ENCODE measurements at places on chromosomes 12 and 14.
A peak's percentile ranks its signal among the peaks of the same experiment; 100 is the strongest.

DNA sequence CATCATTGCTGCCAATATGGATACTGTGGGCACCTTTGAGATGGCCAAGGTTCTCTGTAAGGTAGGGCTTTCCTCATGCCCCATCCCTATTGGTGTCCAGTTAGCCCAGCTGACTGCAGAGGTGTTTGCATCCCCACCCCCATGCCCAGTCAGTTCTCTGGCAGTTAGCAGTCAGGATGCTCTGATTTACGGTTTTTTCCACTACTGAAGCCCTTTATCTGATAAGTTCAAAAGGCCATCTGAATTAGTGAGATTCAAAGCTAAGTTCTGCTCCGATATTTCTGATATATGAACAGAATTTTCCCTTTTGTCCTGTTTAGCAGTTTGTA, 773 bp downstream of the GMPR2 start:
- DNase-seq, result no peak

DNA sequence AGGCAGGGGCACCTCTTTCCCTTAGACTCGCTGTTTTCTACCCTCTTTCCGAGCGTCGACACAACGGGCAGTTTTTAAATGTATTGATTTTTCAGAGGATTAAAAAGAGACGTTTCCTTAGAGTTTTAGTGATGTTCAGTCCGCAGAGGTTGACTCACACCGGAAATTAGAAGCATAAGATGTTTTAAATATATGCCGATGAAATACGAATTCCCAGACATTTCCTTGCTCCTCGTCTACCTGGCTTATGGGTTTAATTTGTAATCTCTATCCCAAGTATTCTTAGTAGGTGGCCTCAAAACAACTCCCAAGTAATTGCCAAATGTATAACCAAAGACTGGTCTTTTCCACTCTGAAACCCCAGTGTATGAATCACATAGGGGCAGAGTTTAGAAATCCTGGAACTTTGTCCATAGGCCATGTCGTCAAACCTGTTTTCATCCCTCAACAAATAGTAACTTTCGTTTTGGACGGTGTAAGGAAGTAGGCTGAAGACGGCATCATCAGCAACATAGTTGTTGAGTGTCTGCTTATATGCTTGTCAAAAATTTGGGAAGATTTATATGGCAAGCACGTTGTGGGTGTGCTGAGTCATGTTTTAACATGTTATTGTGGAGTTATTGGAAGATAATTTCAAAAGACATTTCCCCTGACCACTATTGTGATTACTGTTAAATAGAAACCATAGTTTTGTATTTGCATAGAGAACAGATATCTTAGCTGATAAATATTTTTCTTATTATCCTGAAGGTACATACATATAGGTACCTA, 824 bp downstream of the TBK1 start:
- DNase-seq, result no peak

DNA sequence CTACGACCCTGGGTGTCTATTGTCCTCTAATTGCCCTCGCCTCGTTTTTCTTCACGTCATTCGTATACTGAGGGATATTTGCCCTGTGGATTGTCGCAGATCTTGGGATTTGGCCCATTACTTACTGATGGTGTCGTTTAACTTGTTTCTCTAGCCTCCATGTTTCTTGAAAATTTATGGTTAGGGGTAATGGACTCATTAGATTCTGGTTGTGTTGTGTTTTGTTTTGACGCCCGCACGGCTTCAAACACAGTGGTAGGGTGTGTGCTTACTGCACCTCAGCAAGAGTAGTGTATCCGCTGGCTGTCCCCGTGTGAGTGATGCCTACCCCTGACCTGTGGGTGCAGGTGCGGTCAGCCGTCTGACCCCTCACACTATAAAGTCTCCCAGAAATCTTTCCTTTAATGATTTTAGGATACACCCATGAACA, 874 bp upstream of the RNU6-8 start:
- no peak for DNase-seq

DNA sequence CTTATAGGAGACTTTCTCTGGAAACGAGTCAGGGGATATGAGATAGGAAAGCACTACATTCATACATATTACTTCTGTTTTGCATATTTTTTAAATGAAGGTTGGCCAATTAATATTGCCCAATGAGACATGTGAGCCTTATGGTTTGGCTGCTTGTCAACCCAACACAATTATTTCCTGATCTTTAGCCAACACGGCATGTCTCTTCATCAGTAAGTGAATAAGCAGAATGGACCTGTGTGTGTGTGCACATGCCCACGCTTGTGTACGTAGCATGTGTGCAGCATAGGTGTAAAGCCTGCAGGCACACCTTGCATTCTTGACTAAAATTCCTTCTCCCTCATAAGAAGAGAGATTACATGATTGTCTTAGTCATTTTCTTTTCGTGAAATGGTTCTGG, 88.3 kb downstream of the STON2 start:
- no peak for DNase-seq

DNA sequence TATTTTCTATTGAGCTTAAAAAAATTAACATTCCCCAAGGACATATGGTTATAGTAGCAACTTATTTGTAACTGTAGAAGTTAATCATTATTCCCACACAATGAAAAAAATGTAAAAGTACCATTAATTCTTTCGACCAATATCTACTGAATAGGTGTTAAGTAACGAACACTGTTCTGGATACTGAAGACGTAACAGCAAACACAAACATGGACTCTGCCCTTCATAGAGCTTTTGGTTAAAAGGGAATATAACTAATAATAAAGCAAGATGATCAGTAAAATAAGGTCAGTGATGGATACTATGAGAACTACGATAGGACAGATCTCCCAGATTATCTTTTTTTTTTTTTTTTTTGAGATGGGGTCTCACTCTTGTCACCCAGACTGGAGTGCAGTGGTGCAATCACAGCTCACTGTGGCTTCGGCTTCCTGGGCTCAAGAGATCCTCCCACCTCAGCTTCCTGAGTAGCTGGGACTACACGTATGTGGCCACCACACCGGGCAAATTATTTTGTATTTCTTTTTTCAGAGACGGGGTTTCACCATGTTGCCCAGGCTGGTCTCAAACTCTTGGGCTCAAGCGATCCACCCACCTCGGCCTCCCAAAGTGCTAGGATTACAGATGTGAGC, 93.9 kb downstream of the PAWR start:
- DNase-seq, result no peak

- no peak for DNase-seq
Observed at GRCh38 chr14:95733212-95733611, 19.3 kb upstream of the TCL1A start.

DNA sequence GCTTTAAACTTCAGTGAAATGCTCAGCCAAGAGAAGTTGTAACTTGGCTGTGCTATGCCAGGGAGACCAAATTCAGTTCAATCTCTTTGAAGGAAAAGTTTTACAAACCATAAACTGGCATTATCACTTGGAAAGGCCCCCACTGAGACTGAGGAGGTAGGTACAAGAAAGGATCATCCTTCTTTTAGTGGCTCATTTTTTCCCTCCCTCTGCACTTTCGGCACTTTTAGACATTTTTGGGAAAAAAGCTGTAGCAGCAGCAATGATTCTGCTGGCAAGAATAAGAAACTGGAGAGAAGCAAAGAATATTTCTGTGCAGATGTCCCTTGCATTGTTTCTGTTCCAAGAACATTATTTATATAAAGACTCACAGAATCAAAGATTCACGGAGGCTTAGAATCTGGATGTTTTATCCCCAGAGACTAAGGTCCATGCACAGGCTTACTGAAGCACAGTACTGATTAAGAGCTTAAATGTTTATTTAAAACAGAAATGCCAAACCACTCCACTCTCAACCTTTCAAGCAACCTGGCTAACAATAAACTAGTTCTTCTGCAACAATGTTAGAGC, 12.3 kb downstream of the ZC2HC1C start:
- no peak for DNase-seq

- peak; percentile 31 for DNase-seq
Observed at GRCh38 chr14:49461529-49462401, 124.4 kb downstream of the RPS29 start.

DNA sequence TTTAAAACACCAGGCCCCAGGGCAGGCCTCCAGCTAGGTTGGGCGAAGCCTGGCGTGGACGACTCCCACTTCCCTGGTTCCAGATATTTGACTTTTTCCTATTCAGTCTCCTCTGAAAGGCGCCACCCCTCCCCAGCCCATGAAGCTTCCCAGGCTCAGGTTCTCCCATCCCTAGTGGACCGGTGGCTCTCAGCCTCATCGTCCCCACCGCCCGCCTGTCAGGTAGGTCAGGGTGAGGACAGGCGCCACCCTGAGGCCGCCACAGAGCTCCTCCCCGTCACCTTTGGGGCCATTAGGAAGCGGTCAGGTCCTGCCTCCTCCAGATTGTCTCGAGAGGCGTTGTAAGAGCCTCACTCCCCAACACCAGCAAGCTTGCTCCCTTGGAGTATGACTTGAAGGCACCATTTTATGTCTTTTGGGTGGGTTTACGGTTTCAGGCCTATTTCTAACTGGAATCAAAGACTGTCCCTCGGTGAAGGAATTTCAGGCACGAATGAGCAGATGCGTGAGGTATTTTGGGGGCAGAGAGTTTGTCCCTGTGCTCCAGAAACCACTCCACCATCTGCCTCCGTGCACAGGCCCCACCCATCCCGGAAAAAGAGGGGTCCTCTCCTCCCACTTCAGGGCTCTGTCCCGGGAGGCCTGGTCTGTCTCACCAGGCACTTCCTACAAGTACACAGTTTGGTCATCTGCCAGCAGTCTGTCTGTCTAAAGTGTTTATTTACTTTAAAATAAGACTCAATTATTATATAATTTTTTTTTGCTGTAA, 55.6 kb downstream of the TSPAN9 start:
- DNase-seq, result no peak

DNA sequence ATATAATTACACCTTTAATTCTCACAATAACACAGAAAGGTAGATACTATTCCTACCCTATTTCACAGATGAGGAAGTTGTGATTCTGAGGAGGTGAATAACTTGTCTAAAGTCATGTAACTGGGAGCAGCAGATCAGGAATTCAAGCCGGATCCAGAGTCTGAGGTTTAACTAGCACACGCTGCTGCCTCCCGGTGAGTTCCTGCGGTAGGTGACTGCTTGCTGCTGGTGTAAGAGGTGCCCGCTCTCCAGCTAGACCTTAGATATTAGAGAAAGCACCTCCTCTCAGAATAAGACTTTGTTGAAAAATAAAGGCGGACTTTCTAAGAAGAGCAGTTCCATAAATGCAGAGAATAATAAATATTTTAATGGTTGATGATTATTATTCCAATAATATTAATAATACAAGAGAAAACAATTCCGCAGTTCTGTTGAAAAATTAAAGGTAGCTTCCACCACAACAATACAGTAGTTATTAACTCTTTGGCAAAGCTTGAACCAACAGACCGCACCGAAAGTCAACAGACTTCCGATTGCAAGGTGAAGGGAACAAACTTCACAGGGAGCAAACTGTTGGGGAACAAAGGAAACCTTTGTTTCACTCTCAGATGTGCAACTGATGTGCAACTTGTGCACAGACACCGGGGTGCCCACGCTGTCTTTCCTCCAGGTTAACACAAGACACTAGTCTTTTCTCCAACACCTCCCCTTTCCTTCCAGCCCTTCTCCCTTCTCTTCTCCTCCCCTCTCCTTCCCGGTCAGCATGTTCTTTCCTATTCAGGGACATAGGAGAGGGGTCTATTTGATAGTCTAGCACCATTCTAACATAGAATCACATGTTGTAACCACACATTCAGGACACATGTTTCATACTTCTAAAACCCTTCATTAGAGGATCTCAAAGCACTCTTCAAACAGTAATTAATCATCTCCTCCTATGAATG, 73.2 kb upstream of the EGLN3 start:
- no peak for DNase-seq

GRCh38 chr12:47805417-47805816, 14.3 kb downstream of the HDAC7 start:
- no peak for DNase-seq

- no peak for DNase-seq
Observed at GRCh38 chr14:100618763-100619320, 31.6 kb upstream of the BEGAIN start.

DNA sequence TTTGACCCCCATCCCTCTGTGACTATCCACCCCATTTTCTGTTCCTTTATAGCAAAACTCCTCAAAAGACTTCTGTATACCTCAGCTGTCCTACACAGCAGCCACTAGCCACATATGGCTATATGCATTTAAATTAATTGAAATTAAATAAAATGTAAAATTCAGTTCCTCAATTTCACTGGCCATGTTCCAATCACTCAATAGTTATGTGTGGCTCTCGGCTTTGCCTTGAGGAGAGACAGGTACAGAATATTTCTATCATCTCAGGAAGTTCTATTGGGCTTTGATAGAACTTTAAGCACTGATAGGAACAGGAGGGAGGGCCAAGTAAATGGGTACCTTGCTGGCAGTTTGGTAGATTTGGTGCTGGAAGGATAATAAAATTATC, 280.3 kb upstream of the AMIGO2 start:
- DNase-seq, result no peak

DNA sequence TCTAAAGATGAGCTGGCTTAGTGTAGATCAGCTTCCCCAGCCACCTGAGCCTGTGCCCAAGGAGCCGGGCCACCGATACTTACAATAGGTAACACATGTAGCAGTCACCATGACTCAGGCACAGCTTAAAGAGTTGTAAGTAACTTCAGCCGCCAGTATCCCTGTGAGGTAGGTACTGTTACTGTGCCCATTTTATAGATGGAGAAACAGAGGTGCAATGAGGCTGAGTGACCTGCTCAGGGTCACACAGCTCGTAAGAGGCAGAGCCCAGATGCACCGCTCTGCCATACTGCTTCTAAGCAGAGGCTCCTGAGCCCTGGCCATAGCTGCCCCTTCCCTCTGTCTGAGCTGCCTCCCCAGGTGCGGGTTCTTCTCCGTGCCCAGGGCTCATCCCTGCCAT, 58.5 kb downstream of the IQSEC3 start:
- DNase-seq, result no peak

DNA sequence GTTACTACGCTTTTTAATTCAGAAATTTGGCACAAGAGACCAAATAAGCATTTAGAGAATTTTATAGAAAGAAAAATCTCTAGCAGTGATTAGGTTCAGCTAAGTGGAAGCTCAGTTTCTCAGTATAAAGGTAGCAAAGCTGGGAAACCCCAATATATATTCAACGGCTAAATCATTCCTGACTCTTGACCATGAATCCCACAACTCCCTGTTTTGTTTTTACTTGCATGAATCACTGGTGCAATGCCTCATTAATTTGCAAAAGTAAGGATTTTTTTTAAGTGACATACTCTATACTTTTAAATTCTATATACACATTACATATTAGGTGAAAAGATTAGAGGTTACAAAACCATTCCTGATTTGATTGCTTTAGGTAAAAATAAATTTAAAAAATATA, 74.3 kb upstream of the PLEKHG7 start:
- no peak for DNase-seq

DNA sequence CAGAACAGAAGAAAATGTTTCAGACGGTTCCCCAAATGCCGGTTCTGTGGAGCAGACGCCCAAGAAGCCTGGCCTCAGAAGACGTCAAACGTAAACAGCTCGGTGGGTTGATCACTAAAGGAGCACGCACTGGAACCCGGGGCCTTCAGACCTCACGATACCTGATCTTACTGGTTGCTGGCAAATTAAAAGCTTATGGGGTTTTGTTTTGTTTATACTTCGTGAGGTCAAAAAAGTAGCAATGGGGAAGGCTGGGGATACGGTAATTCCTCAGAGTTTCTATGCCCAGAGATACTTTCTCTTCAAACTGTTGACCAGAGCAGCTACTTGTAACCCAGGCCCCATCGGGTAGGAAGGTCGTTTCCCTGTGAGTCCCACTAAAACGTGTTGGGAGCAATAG, 1.7 kb downstream of the CDKN1B start:
- no peak for DNase-seq

- no peak for DNase-seq
Observed at GRCh38 chr14:34983148-34983760, 462 bp downstream of the SRP54 start.

All from activated T-cell treated with anti-CD3 and anti-CD28 coated beads for 1 hour (primary cell).